RPMI8226 (cell line): ENCODE measurements at places on chromosomes 12 and 14.

GRCh38 chr14:104927432-104927816 lies 2.7 kb downstream of the PLD4 start:
- peak; percentile 57 for DNase-seq

GRCh38 chr14:90168425-90169105 lies 87.8 kb upstream of the PSMC1 start:
- no peak for DNase-seq

DNA sequence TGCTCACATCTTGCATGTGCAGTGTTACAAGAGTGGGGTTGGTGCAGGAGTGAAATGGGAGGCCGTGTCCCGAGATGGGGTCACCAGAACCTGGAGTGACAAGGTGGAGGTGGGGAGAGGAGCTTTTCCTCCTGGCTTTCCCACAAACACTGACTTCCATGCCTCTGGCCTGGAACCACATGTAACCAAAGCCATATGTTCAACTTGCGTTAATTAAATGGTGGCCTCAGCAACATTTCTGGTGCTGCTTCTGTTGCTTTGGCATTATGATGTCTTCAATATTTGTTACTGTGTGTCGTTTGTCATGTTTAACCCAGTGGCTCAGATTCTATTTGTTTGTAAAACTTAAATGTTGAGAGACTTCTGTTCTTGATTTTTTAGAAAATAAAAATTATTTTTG lies 110.2 kb downstream of the VCPKMT start:
- no peak for DNase-seq

DNA sequence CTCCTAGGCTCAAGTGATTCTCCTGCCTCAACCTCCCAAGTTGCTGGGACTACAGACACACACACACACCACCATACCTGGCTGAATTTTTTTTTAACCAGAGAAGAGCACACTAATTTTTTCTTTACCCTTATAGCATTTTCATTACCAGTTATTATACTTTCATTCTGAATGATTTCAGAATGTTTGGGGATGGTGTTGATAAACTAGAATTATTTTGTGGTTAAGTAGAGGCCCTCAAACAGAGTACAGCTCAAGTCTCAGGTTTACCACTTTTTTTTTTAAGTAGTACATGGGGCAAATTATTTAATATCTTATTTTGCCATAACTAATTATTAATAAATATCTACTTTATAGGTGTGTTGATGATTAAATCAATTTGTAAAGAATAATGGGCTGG lies 86.6 kb downstream of the FUT8 start:
- DNase-seq, result no peak

DNA sequence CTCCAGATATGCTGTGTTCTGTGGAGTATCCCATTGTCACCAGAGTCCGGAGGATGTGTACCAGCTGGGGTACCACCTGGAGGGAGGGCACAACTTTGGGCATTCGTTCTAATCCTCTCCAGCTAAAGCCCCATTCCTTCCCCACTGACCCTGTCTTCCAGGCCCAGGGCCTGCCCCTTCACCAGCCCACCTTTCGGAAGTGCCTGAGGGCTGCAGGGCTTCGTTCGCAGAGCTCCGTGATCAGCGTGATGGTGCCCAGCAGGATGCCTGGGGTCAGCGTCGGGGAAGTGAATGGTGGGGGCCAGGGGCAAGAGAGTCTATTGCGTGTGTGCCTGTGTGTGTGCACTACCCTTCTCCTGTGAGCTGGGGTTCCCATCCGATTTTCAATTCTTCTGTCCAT lies 2.0 kb downstream of the AP1G2 start:
- no peak for DNase-seq

DNA sequence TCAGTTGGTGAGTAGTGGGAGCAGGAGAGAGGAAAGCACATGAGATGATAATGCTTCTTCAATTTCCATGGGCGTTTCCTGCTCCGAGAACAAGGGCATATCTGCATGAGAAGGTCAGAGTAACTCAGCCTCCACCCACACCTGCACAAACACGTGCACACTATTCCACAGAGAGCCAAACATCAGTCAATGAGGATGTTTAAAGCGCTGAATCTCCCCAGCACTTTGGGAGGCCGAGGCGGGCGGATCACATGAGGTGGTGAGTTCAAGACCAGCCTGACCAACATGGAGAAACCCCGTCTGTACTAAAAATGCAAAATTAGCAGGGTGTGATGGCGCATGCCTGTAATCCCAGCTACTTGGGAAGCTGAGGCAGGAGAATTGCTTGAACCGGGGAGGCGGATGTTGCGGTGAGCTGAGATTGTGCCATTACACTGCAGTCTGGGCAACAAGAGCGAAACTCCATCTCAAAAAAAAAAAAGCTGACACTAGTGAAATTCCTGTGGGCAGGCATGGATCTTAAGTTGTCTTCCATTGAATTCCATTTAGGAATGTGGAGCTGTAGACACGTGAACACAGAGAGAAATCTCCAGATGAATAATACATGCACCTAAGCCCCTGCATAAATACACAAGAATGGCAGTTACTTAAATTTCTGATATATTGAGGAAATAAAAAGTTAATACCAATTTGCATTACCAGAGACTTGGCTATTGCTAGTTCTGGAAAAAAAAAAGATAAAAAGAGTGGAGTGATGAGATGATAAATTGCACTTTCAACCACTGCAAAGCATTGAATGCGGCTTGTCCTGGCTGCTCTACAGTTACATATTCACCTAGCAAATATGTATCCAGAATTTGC lies 1097.4 kb upstream of the TMEM132C start:
- peak; percentile 7 for DNase-seq

- peak; percentile 15 for DNase-seq
Observed at GRCh38 chr12:47361389-47362021, 281.7 kb upstream of the AMIGO2 start.

- DNase-seq, result no peak
Observed at GRCh38 chr14:60317609-60318008, 68.6 kb downstream of the PPM1A start.

DNA sequence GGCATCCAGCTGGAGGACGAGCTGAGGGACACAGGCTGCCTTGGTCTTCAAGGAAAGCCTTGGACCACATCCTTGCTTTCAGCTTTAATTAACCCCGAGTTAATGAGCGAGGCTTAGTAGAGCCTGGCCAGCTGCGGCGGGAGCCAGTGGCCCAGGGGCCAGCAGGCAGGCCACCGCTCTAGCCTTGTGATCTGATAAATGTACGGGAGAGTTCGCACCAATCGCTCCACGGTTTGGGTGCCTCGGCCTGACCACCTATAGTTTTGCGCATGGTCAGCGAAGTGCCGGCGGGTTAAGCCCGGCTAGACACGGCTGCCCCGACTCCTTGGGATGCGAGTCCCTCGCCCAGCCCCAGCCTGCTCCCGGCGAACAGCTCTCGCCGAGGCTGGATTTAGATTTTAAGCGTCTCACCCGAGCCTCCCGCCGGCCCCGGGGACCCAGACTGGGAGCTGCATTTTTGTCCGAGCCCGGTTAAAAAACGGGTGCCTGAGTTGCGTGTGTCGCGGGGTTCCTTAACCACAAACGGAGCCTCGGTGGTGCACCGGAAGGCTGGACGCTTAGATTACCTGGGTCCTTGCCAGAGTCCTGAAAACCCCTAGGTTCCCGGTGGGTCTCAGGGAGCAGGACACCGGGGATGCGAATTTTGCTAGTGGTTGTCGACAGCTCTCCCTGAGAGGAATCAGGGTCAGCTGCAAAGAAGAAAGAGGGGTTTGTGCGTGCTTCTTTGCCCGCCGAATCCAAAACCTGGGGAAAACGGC lies 2.9 kb upstream of the HOXC12 start:
- no peak for DNase-seq

DNA sequence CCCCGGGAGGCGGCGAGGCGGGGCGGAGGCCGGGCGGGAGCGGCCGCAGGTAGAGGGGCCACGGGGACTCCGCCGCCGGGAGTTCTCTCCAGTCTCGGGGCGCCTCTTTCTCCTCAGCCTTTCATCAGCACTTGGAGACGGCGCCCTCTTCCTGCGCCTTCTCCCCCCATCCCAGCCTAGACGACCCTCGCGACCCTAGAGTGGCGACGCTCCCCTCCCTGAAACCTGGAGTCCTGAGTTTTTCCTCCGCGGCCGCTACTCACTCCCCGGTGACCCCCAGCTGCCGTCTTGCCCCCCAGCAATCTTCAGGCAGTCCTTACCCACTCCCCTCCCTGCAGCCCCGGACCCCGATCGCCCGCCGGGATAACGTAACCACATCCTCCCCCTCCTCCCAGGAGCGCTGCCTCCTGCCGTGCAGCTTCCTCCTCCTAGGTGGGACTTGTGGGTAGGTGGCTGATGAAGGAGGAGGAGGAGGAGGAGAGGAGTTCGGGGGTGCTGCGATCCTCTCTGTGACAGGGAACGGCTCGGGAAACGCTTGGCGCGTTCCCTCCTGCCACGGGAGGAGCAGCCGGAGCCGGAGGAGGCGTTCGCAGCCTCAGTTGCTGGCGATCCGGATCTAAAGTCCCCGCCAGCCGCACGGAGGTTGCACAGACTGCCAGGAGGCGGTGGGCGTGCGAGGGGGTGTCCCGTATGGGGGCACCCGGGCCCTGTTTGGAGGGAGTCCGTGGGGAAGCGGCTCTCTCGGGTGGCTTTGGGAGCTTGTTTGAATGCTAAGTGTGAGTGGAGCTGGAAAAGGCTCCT lies 891 bp downstream of the PLEKHA5 start:
- DNase-seq, result no peak

GRCh38 chr12:42309996-42310395 lies 15.9 kb downstream of the ZCRB1 start:
- no peak for DNase-seq

DNA sequence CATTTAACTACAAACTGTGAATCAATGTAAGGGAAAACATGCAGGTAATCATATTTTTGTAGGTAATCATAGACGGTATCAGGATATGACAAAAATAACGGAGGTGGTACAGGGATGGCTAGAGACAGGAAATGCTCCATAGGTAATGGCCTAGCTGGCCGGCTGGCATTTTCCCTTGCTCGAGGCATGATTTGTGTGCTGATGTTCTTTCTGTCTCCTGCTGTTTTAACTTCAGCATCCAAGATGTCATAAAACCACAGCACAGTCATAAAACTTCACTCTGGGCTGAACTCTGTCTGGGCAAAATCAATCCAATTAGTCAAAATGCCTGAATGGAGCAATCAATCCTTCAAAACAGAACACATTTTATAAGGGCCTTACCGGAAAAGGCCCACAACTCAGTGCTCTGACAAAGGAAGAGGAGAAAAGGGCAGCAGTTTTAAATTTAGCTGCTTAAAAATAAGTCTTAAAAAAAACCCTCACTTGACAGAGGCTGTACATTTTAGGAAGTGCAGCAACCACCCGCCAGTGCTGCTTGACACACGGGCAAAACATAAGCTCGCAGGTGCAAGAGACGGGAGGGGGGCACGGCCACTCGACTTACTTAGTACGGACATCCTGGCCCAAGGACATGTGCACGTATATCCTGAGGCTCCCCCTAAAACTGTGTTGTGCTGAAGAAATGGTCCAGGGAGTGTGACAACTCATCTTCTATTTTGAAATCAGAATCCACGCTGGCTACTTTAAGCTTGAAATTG lies 40.5 kb upstream of the GPR68 start:
- DNase-seq, result no peak

- no peak for DNase-seq
Observed at GRCh38 chr12:120703311-120703942, 6.8 kb upstream of the UNC119B start.

GRCh38 chr12:103556890-103557627 lies 30.0 kb upstream of the STAB2 start:
- no peak for DNase-seq

DNA sequence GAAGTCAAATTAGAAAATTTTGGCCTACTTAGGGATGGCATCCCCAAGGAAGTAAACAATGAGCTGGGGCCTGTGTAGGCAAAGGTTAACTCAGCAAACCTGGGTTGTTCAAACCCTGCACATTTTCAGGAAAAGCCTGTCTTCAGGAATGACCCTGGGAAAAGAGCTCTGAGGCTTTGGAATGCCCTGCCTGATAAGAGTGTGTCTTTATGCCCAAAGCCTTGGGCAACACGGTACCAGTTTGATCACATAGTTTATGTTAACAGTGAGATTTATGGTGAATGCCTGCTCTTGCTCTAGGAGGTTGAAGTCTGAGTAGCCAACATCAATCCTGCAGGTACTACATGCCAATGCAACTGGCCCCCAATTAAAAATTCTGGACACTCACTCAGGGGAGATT lies 28.2 kb upstream of the STAB2 start:
- no peak for DNase-seq

- no peak for DNase-seq
Observed at GRCh38 chr12:131994589-131994988, 44.8 kb downstream of the EP400 start.

- no peak for DNase-seq
Observed at GRCh38 chr12:45234139-45234865, 18.4 kb downstream of the ANO6 start.

- DNase-seq, result no peak
Observed at GRCh38 chr12:90112666-90113065, 404.0 kb upstream of the ATP2B1 start.

DNA sequence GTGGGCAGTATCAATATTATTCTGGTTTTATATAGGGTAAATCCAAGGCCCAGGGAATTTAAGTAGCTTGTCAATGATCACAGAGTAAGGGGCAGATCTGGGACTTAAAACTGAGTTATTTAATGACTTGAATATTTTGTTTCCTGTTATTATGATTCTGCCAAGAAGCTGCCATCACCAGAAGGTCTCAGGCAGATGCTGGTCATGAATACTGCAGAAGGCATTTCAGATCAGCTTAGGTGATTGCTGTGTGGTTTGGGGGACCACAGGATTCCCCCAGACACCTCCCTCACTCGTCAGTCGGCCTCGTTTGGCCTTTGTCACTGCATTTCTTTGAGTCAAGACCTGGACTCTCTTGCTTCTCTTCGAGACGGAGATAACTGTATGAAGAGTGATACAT lies 47.7 kb upstream of the EVL start:
- DNase-seq, result no peak

DNA sequence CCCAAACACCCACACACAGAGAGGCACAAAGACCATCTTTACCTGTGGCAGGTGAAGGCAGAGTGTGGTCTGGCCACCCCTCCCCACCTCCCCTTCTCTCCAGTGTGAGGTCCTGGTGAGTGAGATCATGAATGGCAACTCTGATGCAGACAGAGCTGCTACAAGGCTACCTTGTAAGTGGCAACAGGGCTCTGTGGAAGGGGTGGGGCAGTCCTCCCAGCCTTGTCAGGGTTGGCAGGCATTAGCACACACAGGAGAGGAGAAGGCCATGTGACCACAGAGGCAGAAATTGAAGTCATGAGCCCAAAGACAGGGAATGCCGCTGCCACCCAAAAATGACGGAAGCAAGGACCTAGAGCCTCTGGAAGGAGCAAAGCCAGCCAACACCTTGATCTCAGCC lies 30.7 kb downstream of the VWF start:
- DNase-seq, result no peak

GRCh38 chr14:92431199-92431725 lies 82.3 kb upstream of the RIN3 start:
- DNase-seq, result no peak

DNA sequence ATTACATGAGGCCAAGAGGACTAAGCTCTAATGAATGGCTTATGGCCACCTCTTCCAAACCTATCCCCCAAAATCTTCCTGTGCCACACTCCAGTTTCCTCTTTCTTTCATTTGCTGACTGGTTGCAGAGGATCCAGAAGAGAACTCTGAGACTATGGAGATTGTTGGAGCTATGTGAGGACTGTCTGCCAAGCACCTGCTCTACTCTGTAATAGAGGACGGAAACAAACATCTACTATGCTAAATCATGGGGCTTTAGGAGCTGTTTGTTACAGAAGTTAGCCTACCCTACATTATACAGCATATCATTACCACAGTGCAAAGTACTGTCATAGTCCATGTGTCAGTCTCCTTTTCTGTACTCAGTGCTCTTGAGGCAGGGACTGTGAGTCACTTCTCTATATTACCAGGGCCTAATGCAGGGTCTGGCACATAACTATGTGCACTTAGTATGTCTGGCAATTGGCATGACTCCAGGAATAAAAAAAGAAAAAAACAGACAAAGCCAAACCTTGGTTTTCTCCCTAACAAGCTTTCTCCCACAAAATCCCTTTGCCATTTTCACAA lies 95.1 kb downstream of the RPAP3 start:
- DNase-seq, result no peak
